ENCODE measurements at places on chromosomes 4 and X.

- no peak for DNase-seq
These were observed 11.3 kb downstream of the SMIM14 start for GRCh38 chr4:39627413-39627812.

GRCh38 chrX:13377550-13377934, 57.7 kb upstream of the ATXN3L start:
- no peak for DNase-seq

DNA sequence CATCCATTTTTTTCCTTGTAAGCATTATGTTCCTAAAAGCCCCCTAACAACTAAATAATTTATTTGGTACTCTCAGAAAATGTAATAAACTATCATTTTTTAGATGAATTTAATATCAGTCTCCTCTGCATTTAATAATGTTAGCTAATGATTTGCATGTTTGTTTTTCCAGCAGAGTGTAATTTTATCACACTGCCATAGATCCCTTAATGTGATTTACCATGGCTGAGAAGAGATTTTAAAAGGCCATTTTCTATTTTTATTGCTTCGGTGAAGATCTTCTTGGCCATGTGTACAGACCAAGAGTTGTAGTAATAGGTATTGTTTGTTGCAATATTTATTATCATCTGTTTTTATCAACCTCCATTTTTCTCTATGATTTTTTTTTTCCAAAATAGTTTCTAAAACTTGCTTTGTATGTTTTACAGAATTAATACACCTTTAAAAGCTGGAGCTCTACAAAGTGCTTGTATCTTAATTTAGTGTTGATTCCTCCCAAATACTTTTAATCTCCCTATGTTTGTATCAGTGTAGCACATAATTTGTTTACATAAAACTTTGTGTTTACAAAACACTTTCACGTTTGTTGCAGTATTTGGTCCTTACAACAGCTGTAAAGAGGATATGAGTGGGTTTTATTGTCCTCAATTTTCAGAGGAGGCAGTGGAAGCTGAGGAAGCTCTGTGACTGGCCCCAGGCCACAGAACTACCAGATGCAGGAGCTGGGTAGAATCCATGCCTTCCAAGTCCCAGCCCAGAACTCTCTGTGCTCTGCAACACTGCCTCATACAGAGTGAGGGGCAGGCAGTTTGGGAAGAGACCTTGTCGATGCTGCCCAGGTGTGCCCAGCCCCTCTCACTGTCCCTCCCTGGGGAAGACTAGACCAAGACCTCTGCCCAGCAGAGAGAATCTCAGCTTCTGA, 58.1 kb downstream of the FAM114A1 start:
- no peak for DNase-seq

GRCh38 chr4:128854433-128854832, 44.9 kb downstream of the JADE1 start:
- DNase-seq: peak; percentile 35

- DNase-seq: no peak
These were observed 176.8 kb downstream of the LARP7 start for GRCh38 chr4:112813790-112814189.

- no peak for DNase-seq
These were observed 358.4 kb downstream of the ARHGAP24 start for GRCh38 chr4:85833302-85833701.

GRCh38 chr4:123284168-123284567, 112.4 kb upstream of the SPRY1 start:
- DNase-seq: peak; percentile 22

DNA sequence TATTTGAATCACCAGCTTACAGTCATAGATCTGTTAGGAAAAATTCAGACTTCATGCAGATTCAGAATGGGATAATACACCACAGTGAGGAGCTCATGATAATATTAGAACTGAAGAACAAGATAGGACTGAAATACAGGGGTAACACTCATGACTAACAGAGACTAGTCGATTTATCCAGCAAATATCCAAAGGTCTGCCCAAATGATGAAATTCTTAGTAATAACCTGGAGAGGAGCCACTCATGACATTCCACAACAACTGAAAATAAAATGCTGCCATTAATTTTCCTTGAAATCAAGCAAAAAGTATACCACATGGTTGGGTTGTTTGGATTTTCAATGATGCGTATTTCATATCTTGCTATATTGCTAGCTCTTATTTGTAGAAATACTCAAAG, 903.7 kb upstream of the ADGRL3 start:
- no peak for DNase-seq
